Heart left ventricle (tissue), 16 donors: ENCODE measurements at places on chromosomes 2 and 18. TPM values are rescaled to one million over a fixed set of nuclear protein-coding genes. Genes with fewer than 3 reads are reported as not detected.

Gene TBR1
- total RNA-seq: not detected

GRCh38 chr18:78612801-78613200 is 366.8 kb upstream of the SALL3 start:
- no peak for DNase-seq

- DNase-seq: no peak
Observed at GRCh38 chr2:143730953-143731260, 601.7 kb downstream of the ARHGAP15 start.

Gene C2orf15
- not detected for total RNA-seq
